ENCODE measurements at places on chromosomes 12 and 14.

GRCh38 chr12:20722142-20722541 is 27.0 kb downstream of the SLCO1C1 start:
- DNase-seq, result no peak

- DNase-seq, result no peak
Observed at GRCh38 chr12:70007687-70008086, 182.7 kb downstream of the MYRFL start.

GRCh38 chr12:87085286-87085685 is 829.1 kb upstream of the MGAT4C start:
- no peak for DNase-seq

DNA sequence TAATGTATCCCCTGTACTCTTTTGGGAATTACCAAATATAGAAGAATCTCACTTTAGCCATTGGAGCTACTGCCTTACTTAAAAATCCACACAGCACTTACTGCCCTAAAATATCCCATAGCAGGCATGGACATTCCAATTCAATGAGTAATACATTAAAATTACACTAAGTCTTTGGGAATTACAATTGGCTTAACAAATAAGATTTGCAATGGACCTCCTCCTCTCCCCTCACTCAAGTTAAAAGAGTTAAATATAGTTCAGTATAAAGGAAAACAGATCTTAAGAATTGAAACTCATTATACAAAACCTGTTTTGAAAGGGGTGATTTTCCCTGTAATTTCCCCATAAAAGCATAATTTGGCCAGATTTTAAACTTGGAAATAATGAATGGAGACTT is 477.1 kb downstream of the SLC16A7 start:
- DNase-seq, result no peak

GRCh38 chr12:68557011-68557730 is 53.5 kb upstream of the RAP1B start:
- no peak for DNase-seq
